Astrocyte (in vitro differentiated cells and primary cell): ENCODE measurements at places on chromosomes 1 and 21. TPM values are rescaled to one million over a fixed set of nuclear protein-coding genes. Genes with fewer than 3 reads are reported as not detected.

DNA sequence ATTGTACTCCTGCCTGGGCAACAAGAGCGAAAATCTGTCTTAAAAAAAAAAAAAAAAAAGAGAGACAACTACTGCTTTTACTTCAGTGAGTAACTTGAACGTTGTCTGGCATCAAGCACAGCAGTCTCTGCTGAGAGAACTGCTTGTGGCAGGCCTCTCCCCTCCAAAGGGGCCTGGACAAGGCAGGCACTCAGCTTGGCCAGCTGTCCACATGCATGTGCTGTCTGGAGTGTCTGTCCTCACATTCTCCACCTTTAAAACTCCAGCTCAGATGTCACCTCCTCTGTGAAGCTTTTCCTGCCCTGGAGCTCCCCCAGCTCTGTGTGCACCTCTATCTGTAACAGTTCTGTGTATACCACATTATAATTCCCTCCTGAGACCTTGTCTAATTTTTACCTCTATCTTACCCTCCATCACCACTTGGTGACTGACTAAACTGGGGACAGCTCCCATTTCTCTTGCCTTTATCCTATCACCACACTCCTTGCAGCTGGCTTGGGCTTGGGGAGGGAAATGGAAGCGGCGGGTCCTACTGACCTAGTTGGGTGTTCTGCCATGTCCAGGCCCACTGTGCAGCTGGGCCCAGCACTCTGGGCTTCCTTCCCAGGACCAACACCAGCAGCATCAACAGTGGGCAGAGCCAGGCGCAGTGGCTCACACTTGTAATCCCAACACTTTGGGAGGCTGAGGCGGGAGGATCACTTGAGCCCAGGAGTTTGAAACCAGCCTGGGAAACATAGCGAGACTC, 71.4 kb upstream of the ARTN start:
- no peaks in the 10 kb centered on the region for H3K27me3 ChIP-seq
- DNase-seq = no peak
- no peak overlapping the region for H3K4me3 ChIP-seq
- no peak overlapping the region for H3K27ac ChIP-seq

Gene ST6GALNAC5
- total RNA-seq = 0.19 and 1.3 TPM in 2 replicates

GRCh38 chr1:53367503-53368313, 39.8 kb upstream of the LRP8 start:
- no peaks in the 10 kb centered on the region for H3K36me3 ChIP-seq
- no peak overlapping the region for H3K4me3 ChIP-seq
- H3K27me3 ChIP-seq = peaks cover 6% of the 10 kb centered on the region
- no peaks in the 10 kb centered on the region for H3K4me1 ChIP-seq

Gene SHISA4
- 9.8 and 10.1 TPM in 2 replicates for total RNA-seq

DNA sequence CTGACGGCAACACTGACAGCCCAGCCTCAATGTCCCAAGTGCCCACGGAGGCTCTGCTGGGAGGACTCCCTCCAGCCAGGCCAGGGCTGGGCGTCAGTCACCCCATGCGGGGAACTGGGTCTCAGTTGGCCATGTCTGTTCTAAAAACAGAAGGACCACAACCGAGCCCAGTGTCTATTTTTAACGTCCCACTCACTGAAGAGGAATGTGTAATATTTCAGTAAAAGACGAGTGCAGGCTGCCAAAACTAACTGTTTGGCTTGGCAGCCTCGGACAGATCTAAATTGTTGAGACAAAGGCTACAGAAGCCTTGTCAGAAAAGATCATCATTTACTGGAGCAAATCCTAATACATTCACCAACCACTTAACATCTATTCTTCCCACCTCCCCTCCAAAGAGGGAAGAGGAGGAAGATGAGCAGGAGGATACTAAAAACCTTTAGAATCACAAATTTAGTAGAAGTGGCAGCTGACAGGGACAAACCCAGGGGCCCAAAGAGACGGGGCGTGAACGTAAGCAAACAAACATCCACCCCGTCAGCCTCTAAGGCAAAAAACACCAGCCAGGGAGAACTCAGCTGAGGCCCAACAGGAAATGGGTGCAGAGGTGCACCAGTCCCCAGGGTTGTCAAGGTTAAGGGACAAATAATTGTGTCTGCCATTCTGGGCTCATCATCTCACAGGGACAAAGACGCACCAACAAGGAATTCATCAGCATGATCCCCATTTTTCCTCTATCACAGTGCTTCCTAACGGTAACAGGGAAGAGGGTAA, 18.7 kb downstream of the C1orf198 start:
- DNase-seq = peak; percentile 97
- H3K36me3 ChIP-seq = peaks cover 21% of the 10 kb centered on the region
- H3K27me3 ChIP-seq = no peaks in the 10 kb centered on the region
- peak overlapping the region; percentile 40 for H3K4me3 ChIP-seq
- peak overlapping the region; percentile 87 for H3K27ac ChIP-seq

Gene EEIG2
- total RNA-seq = 5.3 and 7.1 TPM in 2 replicates

Gene AMPD1
- total RNA-seq = not detected in 2 replicates

DNA sequence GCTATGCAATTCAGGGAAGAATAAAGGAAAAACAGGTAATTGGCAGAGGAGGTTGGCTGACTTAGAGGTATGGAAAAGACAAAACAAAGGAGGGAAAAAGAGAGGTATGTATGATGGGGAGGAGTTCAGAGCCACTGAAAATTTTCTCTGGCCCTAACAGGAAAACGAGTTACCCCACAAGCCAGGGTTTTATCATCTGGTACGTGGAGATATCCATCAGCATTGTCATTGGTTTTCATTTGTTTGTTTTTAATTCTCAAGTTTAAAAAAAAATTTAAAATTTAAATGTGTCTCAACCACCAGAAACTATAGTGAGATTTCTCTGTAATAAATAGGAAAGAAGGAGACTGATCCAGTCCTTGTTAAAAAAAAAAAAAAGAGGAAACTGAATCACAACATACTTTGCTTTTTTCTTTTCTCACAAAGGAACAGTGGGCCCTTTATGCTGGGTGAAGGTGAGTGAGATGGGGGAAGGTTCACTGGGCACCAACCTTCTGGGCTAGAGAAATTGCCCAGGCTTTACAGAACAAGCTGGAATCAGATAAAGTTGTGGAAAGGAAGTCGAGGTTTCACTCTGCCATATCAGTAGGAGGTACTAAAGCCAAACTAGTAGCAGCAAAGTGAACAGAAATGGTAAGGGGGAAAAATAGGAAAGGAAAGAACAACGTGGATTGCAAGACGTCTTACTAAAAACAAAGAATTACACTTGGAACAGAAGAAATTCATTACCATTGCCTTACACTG, 2.7 kb downstream of the IFNAR2 start:
- DNase-seq = no peak
- H3K4me3 ChIP-seq = no peak overlapping the region
- H3K4me1 ChIP-seq = peaks cover 6% of the 10 kb centered on the region
- H3K36me3 ChIP-seq = no peaks in the 10 kb centered on the region
- no peaks in the 10 kb centered on the region for H3K27me3 ChIP-seq
